Natural killer cell (primary cell): ENCODE measurements at places on chromosomes 11 and 22.

GRCh38 chr11:75428281-75428724 is 4.7 kb downstream of the KLHL35 start:
- DNase-seq = peak; percentile 82
- H3K27me3 ChIP-seq = peaks cover 29% of the 10 kb centered on the region
- no peak overlapping the region for H3K4me3 ChIP-seq
- H3K36me3 ChIP-seq = no peaks in the 10 kb centered on the region

- peaks cover 9% of the 10 kb centered on the region for H3K4me1 ChIP-seq
- no peaks in the 10 kb centered on the region for H3K27me3 ChIP-seq
- no peaks in the 10 kb centered on the region for H3K36me3 ChIP-seq
- H3K4me3 ChIP-seq = no peak overlapping the region
Observed at GRCh38 chr22:44129619-44129976, 51.1 kb upstream of the PARVG start.

- H3K4me3 ChIP-seq = no peak overlapping the region
- H3K4me1 ChIP-seq = peaks cover 19% of the 10 kb centered on the region
- no peaks in the 10 kb centered on the region for H3K36me3 ChIP-seq
- H3K27ac ChIP-seq = no peak overlapping the region
- DNase-seq = no peak
Observed at GRCh38 chr11:76661834-76662434, 8.6 kb downstream of the LRRC32 start.

- peaks cover 5% of the 10 kb centered on the region for H3K4me1 ChIP-seq
- H3K27ac ChIP-seq = no peak overlapping the region
- H3K27me3 ChIP-seq = no peaks in the 10 kb centered on the region
- H3K36me3 ChIP-seq = no peaks in the 10 kb centered on the region
- H3K4me3 ChIP-seq = no peak overlapping the region
- DNase-seq = no peak
Observed at GRCh38 chr22:43099095-43099494, 9.9 kb upstream of the TTLL1 start.

DNA sequence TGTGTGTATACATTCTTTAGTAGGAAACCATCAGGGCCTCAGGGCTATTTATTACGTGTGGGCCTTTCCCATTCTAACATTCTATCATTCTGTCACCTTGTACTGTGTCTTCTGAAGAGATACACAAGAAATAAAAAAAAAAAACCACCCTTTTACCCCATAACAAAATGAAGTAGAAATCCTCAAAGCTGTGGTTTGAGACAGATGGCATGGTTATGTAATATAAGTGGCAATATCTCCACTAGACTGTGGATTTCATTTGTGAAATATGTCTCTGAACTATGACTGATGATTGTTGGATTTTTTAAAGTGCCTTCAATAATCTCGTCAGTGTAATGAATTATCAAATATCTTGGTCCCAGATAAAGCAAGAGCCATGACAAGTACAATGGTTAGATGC is 150.0 kb upstream of the BLID start:
- no peaks in the 10 kb centered on the region for H3K36me3 ChIP-seq
- no peak for DNase-seq
- H3K27ac ChIP-seq = no peak overlapping the region
- peaks cover 2% of the 10 kb centered on the region for H3K27me3 ChIP-seq
- no peak overlapping the region for H3K4me3 ChIP-seq

DNA sequence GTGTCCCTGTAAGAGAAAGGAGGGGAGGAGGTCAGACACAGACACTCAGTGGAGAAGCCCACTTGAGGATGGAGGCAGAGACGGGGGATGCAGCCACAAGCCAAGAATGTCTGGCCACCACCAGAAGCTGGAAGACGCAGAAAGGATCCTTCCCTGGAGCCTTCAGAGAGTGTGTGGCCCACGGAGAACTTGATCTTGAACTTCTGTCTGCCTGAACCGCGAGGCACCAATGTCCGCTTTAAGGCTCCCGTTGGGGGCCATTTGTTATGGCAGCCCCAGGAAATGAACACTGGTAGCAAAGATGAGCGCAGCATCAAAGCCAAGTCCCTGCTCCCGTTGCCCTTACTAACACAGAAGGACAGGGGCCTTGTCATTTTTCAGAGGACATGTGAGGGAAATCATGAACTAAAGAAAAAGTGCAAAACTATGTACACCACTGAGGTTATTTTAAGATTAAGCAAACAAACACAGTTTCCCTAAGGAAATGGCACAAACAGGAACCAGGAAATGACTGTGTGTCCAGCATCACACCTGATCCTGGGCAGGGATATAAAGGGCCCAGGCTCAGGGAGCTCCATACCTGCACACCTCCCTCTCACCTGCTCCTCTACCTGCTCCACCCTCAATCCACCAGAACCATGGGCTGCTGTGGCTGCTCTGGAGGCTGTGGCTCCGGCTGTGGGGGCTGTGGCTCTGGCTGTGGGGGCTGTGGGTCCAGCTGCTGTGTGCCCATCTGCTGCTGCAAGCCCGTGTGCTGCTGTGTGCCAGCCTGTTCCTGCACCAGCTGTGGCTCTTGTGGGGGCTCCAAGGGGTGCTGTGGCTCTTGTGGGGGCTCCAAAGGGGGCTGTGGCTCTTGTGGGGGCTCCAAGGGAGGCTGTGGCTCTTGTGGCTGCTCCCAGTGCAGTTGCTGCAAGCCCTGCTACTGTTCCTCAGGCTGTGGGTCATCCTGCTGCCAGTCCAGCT is at the start of gene KRTAP5-6:
Gene KRTAP5-6 (plus strand): TSS at position 588 of the 963 bp plus-strand sequence. CDS start 51 bp downstream, at position 639.
- no peak within 1 kb of the TSS for H3K4me3 ChIP-seq
- H3K36me3 ChIP-seq = no peaks in the 10 kb centered on the region
- DNase-seq = no peak
- H3K27ac ChIP-seq = no peak within 1 kb of the TSS
- H3K27me3 ChIP-seq = peaks cover 10% of the 10 kb centered on the region

GRCh38 chr11:76317296-76317695 is 63.6 kb downstream of the THAP12 start:
- H3K36me3 ChIP-seq = no peaks in the 10 kb centered on the region
- no peaks in the 10 kb centered on the region for H3K27me3 ChIP-seq
- no peak overlapping the region for H3K27ac ChIP-seq

GRCh38 chr11:73423506-73423905 is 47.3 kb downstream of the RELT start:
- H3K36me3 ChIP-seq = peaks cover 2% of the 10 kb centered on the region
- DNase-seq = no peak
- no peaks in the 10 kb centered on the region for H3K27me3 ChIP-seq
- H3K4me1 ChIP-seq = peaks cover 7% of the 10 kb centered on the region
